ENCODE measurements at places on chromosomes 7 and 10.

DNA sequence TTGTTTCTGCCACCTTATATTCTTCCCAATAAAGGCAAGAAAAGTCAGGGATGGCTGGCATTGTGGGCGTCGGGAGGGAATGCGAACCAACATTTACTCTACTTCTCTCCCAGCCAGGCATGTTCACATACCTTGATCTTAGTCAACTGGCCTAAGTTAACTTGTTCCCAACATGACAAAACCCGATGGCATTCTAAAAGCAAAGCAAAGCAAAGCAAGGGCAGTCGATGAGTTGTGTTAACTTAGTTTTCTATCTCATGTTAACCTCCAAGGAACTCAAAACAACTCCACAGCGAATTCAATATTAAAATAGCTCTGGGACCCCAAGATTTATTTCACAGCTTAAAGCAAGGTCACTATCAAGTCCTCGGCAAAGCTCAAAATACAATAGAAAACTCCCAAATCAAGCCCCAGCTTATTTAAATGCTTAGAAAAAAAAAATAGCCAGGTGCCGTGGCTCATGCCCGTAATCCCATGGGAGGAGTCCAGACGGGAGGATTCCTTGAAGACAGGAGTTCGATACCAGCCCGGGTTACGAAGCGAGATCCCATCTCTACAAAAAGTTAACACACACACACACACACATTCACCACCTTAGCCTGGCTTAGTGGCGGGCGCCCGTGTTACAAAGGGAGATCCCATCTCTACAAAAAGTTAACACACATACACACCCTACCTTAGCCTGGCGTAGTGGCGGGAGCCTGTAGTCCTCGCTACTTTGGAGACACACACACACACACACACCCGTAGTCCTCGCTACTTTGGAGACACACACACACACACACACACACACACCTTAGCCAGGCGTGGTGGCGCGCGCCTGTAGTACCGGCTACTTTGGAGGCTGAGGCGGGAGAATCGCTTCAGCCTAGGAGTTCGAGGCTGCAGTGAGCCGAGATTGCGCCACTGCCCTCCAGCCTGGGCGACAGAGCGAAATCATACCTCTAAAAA lies 901 bp upstream of the CCNY start:
- peak; percentile 19 for DNase-seq

DNA sequence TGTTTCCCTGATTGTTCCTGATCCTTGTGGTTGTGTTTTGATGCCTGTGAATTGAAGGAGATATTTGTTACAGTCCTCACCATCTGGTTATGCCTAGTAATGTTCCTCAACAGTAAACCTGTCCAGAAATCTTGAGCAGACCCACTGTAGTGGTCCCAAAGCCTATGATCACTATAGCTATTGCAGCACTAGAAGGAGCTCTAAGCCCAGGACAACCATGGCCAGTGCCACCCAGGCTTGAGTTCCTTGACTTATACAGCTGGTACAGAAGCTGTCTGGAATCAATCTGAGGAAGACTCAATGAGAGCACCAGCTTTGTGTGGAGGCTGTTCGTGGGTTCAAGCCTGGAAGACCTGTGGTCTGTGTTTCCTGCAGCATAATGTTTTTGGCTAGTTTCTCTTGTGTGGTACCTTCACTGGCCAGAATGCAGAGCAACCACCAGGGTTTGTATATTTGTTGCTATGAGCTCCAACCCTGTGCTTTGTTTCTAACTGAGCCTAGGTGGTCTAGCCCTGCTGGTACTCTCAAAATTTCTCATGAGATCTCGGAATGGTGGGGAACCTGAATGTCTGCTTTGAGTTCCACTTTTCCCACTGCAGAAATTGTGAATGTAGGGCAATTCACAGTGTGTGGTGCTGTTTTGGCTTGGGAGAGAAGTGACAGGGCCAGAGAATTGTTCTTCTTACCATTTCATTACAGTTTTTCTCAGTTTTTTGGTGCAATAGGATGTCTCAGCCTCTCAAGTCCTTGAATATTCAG lies 355.2 kb downstream of the SUGCT start:
- DNase-seq: no peak

GRCh38 chr7:132108563-132108962 lies 467.7 kb downstream of the PLXNA4 start:
- DNase-seq: no peak

- no peak for DNase-seq
Observed at GRCh38 chr10:124308811-124309210, 109.9 kb downstream of the OAT start.

- no peak for DNase-seq
Observed at GRCh38 chr10:7483848-7484247, 73.0 kb upstream of the SFMBT2 start.

DNA sequence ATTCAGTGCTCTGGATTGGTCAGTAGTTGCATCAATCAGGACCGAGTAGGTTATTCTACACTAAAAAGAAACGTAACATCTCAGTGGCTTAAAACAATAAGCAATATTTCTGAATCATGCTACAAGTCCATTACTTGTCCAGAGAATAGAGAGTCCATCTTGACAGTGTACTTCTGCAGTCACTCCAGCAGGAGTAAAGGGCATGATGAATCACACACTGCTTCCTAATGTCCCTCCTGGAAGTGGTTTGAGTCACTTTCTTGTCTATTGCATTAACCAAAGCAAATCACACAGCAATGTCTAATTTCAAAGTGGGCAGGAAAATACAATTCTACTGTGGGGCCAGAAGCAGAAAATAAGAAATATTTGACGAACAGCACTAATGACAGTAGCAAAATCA lies 124.8 kb downstream of the TSPAN12 start:
- peak; percentile 84 for DNase-seq

DNA sequence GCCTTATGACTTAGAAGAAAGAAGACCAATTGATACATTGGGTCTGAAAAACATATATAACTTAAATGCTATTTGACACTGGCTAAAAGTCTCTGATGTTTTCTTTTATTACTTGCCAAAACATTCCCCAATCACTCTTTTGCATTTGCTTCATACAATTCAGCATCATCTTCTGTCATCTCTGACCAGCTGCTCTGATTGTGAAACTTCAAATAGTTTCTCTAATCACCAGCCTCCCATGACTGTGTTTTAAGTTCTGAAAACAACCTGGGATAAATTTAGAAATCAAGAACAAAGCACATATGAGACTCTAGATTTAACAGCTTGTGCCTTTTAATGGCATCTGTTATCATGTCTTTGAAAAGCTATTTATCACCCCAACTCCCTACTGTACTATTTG lies 208.4 kb upstream of the KCND2 start:
- no peak for DNase-seq

- DNase-seq: no peak
Observed at GRCh38 chr7:137583172-137583571, 239.6 kb upstream of the PTN start.

- DNase-seq: no peak
Observed at GRCh38 chr10:130749911-130750310, 561.6 kb downstream of the TCERG1L start.

- no peak for DNase-seq
Observed at GRCh38 chr10:124657806-124658205, 86.4 kb downstream of the FAM53B start.

DNA sequence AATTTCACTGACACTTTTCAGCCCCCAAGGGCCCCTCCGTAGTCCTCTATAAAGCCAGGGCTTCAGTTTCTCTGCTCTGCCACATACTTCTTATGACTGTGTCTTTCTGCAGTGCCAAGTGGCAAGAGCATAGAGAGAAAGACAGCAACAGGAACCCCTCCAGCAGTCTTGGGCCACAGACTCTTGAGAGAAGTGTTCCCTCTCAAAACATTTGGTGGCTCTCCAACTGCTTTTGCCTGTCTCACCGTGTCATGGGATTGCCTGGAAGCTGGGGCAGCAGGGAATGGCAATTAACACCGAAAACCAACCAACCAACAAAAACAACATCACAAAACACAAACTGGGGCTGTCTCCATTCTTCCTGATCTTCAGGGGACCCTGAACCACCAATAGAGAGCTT lies 73.8 kb upstream of the ELN start:
- no peak for DNase-seq

- DNase-seq: no peak
Observed at GRCh38 chr7:70188901-70189650, 590.8 kb downstream of the AUTS2 start.

DNA sequence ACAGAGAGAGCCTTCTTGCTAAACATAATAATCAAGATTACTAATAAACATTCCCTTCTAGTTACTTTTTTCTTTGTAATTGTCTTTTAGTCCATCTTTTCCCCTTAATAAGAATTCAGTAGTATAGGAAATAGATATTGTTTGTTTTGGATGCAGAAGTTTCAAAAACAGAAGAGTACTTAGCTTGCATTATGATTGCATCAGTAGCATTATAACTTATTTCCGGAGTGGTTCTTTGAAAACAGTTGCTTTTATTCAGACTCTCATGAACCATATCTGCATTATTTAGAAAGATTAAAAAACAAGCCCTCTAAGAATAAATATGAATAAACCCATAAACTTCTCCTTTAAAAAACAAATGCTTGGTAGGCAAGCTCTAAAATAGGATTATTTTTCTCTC lies 34.0 kb upstream of the DKK1 start:
- DNase-seq: no peak

GRCh38 chr7:151239837-151240459 lies 7.7 kb downstream of the CHPF2 start:
- DNase-seq: no peak

DNA sequence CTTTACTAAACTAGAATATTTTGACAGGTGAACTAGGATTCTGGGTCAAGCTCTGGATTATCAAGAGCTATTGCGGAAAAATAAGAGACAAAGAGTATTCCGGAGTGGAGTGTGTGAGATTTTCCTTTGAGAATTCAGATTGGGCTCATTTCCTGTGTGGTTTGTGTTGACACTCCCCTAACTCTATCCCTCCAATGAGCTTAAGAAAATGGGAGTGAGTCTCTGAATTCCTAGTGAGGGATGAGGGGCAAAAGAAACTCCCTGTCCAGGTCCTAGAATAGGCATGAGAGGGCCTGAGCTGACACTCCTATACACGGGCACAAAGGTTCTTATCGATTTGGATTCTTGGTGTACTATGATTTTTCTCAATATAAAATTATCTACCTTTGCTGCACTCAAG lies 10.2 kb downstream of the KLF14 start:
- peak; percentile 62 for DNase-seq

DNA sequence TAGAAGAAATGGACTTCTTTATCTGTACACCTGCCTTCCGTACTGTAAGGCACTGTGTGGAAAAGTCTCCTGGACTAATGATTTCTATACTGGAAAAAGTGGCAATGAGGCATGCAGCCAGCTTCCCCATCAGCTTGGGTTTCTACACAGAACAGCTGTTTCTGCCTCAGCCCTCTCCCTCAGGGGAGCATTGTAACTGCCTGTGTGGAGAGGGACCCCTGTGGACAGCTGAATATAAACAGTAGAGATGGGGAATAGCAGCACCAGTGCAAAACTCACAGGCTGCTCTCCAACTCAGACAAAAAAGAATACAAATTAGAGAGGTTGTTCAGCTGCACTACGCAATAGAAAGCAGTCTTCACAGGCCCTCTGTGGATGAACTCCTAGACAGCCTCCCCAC lies 451.3 kb upstream of the MBL2 start:
- no peak for DNase-seq

GRCh38 chr7:48106906-48107659 lies 18.0 kb downstream of the UPP1 start:
- DNase-seq: no peak

DNA sequence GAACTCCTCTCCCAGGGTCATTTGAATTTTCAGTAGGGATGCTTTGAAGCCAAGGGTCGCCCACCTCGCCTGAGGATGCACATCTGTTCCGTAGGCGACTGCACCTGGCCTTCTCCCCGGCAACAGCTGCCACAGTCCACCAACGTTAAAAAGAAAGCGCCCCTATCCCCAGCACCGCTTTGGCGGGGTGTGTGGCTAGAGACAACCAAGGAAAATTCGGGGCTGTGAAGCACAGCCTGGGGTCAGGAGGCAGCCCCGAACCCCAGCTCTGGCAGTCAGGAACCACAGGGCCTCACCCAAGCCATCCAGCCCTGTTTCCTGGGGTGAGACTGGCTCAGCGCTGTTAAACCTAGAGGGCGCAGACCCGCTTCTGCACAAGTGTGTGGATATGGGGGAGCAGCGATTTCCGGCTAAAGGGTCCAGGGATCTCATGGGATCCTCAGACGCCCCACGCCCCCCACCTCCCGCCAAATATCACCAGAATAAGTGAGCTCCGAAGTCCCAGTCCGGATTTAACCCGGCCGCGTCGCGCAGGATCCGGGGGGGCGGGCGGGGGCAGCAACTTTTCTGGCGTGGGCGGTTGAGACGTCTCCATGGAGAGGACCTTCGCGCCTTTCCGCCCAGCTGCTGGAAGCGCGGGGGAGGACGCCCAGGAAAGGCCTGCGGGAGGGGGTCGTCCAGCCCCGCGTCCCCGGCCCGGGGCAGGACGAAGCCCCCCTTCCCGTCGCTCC lies 822 bp downstream of the ZC3HAV1L start:
- no peak for DNase-seq

- no peak for DNase-seq
Observed at GRCh38 chr10:110714356-110714755, 70.2 kb downstream of the RBM20 start.

DNA sequence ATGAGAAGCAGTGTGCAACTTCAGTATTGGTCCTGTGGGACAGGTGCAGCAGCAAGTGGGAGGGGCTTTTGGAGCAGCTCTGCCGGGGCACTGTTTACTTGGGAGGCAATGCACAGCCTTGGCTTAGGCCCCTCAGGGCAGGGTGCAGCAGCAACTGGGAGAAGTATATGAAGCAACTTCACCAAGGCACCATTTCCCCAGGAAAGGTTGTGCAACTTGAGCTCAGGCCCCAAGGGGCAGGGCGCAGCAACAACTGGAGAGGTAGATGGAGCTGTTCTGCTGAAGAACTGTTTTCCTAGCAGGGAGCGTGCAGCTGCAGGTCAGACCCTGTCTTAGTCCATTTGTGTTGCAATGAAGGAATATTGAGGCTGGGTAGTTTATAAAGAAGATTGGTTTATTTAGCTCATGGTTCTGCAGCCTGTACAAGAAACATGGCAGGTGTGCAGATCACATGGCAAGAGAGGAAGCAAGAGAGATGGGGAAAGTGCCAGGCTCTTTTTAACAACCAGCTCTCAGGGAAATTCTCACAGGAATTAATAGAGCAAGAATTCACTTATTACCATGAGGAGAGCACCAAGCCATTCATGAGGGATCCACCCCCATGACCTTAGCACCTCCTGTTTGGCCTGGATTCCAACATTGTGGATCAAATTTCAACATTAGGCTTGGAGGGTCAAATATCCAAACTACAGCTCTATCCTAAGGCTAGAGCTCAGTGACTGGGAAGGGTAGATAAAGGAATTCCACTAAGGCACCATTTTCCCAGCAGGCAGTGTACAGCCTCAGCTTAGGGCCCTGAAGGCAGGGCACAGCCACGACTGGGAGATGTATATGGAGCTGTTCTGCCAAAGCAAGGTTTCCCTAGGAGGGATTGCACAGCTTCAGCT lies 10.9 kb downstream of the GPR141 start:
- DNase-seq: no peak

DNA sequence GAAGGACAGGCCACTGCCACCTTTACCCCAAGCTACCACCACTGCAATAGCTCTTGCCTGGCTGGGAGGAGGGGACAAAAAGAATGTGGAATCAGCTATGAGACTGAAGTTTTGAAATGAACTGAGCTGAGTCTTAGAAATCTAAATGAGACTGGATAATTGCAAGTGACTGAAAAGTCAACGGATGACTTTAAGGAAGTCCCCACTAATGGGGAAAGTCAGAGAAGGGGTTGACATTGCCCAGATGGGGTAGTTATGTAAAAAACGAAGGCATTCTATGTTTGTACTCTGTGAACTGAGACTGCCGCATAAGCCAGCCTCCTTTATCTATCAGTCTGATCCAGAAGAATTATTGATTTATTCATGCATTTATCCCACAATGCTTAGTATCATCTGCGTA lies 67.2 kb downstream of the RBM20 start:
- DNase-seq: no peak

All from A172 (cell line).